ENCODE measurements at places on chromosomes 5 and 9. TPM values are rescaled to one million over a fixed set of nuclear protein-coding genes. Genes with fewer than 3 reads are reported as not detected.

Gene ANKRD33B
- total RNA-seq, result 12.6 TPM

Gene SLC36A2
- total RNA-seq, result not detected

Gene SV2C
- not detected for total RNA-seq

Gene ADGRD2
- total RNA-seq, result not detected

Gene CLIC3
- total RNA-seq, result 3.3 TPM

Measured in A549 treated with RU486 at 1 μM for 4 hours (cell line).